A549 (cell line): ENCODE measurements at places on chromosomes 1 and 21. TPM values are rescaled to one million over a fixed set of nuclear protein-coding genes. Genes with fewer than 3 reads are reported as not detected.

GRCh38 chr1:99218999-99219398 is 45.3 kb upstream of the PLPPR4 start:
- no peak for DNase-seq

The ITSN1 gene
- 15.2 to 17.0 TPM (median 16.7 TPM) in 3 replicates for polyA plus RNA-seq

- DNase-seq, result peak; percentile 47
Observed at GRCh38 chr1:37561133-37562132, 4.7 kb downstream of the DNALI1 start.

DNA sequence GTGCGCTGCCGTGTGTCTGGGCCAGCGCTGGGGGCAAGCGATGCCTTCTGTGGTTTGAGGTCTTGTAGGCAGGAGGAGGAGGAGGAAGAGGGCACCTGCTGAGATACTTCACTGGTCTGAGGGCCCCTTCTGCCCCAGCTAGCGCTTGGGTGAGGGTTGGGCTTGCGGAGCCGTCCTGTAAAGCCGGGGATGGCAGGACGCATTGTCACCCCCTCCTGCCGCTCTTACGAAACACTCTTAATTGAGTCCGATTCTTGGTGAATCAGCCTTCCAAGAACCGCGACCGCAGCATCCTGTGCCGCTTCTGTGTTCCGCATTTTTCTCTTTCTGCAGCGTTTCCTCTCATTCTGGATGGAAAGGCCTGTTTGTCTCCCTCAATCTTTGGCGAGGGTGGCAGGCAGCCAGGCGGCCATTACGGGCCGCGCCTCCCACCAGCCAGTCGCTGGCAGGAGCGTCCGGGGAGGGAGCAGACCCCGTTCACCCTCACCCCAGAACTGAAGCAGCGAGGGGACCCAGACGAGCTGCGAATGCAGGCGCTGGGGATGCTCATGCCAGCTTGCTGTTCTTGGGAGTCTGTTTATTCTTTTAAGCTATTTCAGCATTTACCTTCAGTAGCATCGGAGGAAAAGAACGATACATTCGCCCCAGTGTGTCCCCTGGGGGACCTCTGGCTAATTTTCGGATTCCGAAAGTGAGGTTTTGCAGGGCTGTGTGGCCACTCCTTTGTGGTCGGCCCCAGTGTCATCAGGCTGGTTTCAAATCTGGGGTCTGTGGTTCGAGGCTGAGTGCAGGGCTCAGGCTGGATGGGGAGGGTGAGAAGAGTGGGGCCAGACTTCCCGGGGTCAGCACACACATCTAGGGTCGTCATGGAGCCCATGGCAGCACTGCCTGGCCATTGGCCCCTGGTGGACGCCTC is 62.7 kb downstream of the SKI start:
- DNase-seq, result no peak

The AGMAT gene
- polyA plus RNA-seq, result 11.9 to 13.1 TPM (median 12.9 TPM) in 3 replicates

The TMEM50B gene
- 10.1 to 12.1 TPM (median 11.1 TPM) in 3 replicates for polyA plus RNA-seq

GRCh38 chr1:88141499-88142074 is 542.5 kb upstream of the PKN2 start:
- DNase-seq, result no peak

DNA sequence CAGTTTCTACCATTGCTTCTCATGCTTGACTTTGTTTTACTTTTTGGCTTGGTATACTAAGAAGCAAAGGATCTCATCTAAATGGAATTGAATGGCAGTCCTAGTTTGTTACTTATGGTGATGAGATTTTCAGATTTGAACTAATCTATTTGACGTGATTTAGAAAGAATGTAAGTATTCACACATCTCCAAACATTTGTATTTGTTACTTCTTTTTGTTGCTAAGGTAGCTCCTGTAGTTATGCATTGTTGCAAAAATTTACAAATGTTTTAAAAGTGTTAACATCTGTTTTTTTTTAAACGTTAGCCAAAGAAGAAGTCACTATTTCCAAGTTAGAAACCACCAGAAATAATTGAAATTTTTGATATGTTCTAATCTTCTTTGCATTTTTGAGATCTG is 222.5 kb downstream of the RPS6KC1 start:
- no peak for DNase-seq

The CACNA1S gene
- polyA plus RNA-seq, result not detected in 3 replicates

DNA sequence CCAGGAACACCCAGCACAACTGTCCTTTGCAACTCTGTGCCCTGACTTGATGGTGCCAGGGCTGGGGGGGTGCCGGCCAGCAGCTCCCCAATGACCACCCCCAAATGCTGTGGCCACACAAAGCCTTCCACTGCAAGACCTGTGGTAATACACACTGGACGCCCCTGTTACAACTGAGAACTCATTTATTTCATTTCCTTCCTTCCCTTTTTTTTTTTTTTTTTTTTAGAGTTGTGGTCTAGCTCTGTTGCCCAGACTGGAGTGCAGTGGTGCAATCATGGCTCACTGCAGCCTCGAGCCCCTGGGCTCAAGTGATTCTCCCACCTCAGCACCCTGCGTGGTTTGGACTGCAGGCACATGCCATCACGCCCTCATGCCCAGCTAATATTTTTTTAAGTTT is 25.2 kb downstream of the TP73 start:
- no peak for DNase-seq

GRCh38 chr1:67955591-67955990 is 94.8 kb downstream of the DIRAS3 start:
- DNase-seq, result no peak

- DNase-seq, result no peak
Observed at GRCh38 chr1:193542690-193543089, 356.3 kb upstream of the B3GALT2 start.

DNA sequence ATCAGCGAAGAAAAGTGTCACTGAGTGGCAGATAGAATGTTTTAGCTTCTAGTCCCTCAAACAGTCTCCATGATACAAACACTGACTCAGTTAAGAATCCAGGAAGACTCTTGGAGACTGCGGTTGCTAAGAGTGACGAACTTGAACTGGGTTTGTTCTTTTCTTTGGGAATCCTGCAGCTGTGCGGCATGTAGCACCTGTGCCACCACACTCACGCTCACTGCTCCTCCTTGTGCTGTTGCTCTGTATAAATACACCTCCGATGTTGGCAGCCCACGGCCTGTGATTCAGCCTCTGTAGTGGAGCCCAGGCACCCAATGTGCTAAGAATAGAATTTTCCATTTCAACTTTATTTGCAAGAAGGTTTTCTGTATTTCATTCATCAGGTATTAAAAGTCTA is 5.5 kb upstream of the PPIE start:
- DNase-seq, result no peak

- no peak for DNase-seq
Observed at GRCh38 chr1:111921948-111922347, 67.5 kb downstream of the KCND3 start.

The MOB3C gene
- polyA plus RNA-seq, result 2.4 to 2.9 TPM (median 2.7 TPM) in 3 replicates

The C1QTNF12 gene
- 0.76 to 0.98 TPM (median 0.83 TPM) in 3 replicates for polyA plus RNA-seq

- DNase-seq, result no peak
Observed at GRCh38 chr1:220382994-220383393, 110.7 kb upstream of the RAB3GAP2 start.

- no peak for DNase-seq
Observed at GRCh38 chr1:19414515-19415121, 70.7 kb downstream of the CAPZB start.

- DNase-seq, result no peak
Observed at GRCh38 chr1:1129381-1129821, 13.5 kb upstream of the C1orf159 start.

DNA sequence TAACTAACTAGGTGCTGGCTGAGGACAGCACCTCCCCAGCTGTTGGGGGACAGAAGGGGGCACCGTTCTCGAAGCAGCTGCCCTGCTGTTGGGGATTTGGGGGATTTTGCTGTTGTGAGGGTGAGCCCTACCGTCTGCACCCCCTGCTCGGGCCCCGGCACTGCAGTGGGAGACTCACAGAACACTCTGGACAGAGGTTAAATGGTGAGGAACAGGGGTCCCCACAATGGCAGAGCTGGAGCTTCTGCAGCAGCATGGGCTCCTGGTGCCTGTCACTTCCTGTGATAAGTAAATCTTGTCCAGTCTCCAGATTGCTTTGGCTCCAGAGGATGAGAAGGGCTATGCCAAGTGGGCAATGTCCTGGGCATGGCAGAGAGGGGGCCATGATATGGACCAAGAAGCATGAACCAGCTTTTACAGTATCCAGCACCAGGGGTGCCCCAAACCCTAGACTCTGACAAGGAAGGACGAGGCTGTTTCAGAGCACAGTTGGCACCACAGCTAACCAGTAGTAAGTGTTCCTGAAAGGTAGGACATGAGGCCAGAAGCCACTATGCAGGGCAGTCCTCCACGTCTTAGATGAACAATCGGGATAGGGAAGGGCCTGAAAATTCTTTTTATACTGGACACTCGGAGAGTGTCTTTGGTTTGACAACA is 365.1 kb upstream of the VAMP3 start:
- DNase-seq, result no peak

DNA sequence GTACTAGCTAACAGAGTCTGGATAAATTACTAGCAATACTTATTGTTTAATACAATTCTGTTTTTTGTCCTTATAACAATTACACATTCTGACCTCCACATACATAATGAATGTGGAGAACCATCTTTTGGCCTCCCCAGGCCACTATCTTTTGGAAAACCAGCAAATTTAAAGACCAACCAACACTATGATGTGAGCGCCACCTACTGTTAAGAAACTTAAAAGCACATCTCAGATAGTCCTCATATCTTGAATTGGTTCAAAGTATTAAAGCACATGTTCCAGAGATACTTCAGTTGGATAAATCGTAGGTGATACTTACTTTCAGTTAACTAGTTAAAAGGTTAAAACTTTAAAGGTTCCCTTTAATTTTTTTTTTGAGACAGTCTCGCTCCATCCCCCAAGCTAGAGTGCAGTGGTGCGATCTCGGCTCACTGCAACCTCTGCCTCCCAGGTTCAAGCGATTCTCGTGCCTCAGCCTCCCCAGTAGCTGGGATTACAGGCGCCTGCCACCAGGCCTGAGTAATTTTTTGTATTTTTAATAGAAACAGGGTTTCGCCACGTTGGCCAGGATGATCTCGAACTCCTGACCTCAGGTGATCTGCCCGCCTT is 29.3 kb upstream of the USP1 start:
- peak; percentile 46 for DNase-seq

The TEDDM1 gene
- not detected in 3 replicates for polyA plus RNA-seq

The DPYD gene
- 5.1 to 5.9 TPM (median 5.3 TPM) in 3 replicates for polyA plus RNA-seq

The EPRS1 gene
- 69.4 to 82.9 TPM (median 72.7 TPM) in 3 replicates for polyA plus RNA-seq

The HAO2 gene
- 0.05 to 0.16 TPM in 2 of 3 replicates, not detected in the other for polyA plus RNA-seq

DNA sequence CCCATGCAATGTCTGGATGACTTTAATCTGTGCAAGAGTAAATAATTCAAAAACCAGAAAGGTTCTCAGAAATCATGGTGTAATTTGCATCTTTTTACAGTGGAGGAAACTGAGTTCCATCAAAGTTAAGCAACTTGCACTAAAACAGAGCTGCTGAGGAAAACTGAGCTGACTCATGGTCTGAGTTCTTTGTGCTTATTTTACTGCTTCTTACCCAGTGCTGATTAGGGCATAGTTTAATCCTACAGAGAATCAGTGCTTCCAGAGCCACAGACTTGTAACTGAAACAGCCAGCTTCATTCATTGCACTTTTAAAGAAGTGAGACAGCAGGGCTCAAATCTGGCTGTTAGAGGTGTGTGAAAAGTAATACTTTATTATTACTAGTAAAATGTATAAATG is 10.9 kb upstream of the RWDD3 start:
- no peak for DNase-seq

DNA sequence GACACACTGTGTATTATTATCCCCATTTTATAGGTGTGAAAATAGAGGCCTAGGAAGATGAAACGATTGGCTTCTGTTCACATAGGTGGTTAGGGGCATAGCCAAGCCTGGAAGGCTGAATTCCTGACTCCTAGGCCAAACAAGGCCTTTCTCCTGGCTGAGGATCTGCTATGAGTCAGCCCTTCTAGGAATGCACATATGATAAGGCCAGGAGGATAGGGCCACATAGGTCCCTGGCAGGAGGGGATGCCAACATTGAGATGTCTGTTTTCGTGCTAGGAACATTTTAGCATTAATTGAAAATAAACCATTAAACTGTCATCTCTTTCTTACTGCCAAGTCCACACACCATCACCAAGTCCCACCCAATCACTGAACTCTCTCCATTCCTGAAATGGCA is 9.2 kb downstream of the CSMD2 start:
- DNase-seq, result no peak

The C1orf94 gene
- not detected in 3 replicates for polyA plus RNA-seq

The TMOD4 gene
- 0.29 to 0.49 TPM in 2 of 3 replicates, not detected in the other for polyA plus RNA-seq

DNA sequence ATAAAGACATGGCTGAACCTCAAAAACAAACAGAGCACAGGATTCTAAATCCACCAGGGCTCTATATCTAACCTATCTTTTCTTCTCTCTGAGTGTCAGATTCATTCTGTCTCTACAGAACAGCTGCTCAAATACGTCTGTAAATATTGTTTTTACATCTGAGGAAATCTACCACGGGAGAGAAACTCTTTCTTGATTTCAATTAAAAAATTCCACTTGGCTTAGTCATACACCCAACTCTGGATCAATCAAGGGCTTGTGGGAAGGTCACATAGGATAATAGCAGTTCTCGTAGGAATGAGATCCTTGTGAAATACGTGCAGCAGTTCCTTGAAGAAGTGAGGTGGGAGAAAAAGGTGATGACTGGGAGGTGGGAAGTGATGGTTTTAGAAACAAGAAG is 1355.7 kb upstream of the ADGRL2 start:
- no peak for DNase-seq

The SPRR2B gene
- polyA plus RNA-seq, result not detected in 3 replicates

DNA sequence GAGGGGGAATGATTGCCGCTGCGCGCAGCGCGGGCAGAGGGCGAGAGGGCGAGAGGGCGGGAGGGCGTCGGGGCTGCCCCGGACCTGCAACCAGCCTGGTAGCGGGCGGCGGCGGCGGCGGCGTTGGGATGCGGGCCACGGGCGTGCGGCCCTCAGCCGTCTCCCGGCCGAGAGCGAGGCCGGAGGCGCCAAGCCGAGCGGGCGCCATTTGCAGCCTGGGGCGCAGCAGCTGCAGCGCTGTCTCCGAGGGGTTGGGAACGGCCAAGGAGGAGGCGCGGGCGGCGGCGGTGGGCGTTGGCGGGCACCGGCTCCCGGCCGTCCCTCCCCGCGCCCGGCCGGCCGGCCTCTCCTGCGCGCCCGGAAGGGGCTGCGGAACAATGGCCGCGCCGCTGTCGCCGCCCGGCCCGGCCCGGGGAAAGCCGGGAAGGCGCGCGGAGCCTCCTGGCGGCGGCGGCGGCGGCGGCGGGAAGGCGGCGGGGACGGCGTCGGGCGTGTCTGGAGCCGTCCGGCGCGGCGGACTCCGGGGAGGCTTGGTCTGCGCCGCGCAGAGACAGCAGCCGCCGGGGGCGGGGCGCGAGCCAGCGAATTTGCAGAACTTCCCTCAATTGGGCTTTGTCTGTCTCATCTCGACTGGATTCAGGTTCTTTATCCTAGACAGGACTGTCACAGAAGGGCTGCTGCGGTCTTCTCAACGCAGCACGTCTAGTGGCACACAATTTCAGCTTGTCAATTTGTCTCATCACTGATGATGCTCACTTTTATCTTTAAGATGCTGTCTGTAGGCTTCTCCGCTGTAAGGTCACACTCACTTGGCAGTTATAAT is 35.7 kb downstream of the ZBTB8B start:
- DNase-seq, result peak; percentile 63
